ENCODE measurements at places on chromosomes 5 and 9. TPM values are rescaled to one million over a fixed set of nuclear protein-coding genes. Genes with fewer than 3 reads are reported as not detected.
A peak's percentile ranks its signal among the peaks of the same experiment; 100 is the strongest.

TLX3 gene
- total RNA-seq, result not detected

DNA sequence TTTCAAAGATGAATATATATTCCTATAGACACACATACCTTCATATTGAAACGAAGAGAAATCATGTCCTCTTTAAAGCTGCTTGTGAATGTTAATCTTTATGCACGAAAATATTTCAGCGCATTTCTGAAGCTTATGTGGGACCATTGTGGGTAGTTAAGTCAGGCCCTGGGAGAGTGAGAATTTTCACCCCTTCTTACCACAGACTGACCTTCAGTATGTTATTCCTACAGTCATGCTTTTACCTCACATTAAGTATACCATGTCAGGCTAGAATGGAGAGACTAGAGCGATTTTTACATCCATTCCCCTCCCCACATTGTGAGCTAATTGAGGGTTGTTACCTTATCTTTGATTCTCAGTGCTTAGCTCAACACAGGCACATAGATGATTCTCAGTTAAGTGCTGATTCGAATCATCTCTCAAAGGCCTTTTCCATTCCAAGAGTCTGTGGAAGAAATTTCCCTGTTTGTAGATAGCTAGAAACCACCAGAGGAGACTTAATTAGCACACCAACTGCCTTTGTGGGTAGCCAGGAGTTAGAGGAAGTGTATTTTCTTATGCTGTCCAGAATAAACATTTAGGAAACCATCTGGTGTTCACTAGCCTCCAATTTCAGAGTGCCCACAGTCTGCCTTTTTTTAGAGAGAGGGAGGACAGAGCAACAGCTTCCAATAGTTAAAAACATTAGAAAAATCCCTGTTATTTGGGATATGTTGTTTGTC lies 110.5 kb downstream of the MEGF10 start:
- DNase-seq, result no peak

DNA sequence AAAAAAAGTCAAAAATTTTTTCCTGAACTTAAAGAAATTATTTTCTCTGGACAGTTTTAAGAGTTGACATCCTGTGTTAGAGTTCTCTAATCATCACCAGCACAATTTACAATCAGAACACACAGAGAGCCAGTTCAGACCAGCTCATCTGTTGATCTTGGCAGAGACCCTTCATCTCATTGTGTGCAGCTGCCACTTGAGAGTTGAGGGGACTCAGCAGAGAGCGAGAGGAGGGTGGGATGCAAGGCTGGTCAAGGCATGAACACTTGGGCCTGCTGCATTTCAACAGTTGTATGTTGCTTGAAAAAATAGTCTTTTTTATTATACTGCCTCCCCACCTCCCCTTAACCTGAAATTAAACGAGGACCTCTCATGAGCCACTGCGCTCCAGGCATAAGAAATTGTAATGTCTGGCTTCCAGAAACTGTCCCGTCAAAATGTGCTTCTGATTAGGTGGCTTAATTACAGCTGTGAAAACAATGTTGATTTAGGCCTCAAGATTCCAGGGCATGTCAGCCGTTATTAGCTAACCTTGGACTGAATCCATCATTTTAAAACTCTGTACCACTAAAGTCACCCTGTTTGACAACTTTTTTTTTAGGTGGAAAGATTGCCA lies 383.6 kb downstream of the CCDC171 start:
- no peak for DNase-seq

DNA sequence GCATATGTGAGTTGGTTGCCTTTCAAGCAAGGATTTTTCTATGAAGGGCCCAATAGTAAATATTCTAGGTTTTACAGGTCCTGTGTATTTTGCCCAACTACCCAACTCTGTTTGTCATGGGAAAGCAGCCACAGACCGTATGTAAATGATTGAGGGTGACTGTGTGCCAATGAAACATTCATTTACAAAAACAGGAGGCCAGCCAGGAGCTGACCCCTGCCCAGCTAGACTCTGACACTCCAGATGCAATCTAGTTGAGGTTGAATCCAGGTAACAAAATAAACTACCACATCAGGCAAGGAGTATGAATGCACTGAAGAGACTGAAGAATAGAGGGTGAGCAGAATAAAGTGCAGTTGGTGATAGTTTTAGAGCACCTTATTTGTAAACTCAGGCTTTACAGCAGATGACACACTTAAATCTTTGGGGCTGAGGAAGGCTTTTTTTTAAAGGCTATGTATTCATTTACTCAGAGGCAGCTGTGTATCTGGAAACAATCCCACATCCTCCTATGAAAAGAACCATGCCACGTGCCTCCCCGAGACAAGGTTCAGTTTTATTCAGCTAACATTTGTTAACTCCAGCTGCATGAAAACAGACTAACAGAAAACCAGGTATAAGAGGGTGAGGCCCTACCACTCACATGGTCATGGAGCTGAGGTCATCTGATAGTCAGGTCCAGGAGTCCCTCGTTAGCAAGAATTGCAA lies 60.7 kb downstream of the SLC1A1 start:
- DNase-seq, result no peak

GRCh38 chr5:124643336-124643735 lies 103.1 kb downstream of the ZNF608 start:
- DNase-seq, result no peak

GRCh38 chr9:121369595-121370265 lies at the start of gene STOM:
Gene STOM, minus strand, starts transcription at chr9:121370250. Its CDS starts 63 bp downstream, at chr9:121370187.
- DNase-seq, result peak; percentile 62

DNA sequence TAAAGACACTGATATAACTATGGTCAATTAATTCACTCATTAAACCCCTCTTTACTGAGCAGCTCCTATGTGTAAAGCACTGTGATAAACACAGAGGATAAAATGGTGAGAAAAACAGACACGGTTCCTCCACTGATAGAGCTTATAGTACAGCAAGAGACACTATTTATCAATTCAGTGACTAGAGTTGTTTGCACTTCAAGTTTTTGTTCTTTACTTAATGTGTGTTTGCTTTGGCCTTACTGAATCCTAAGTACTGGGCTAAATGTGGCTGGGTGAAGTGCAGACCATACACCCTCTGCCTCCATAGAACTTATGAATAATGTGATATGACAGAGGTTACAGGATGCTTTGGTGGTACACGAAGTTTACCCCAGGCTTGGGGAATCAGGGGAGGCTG lies 80.1 kb upstream of the ITGA1 start:
- DNase-seq, result no peak

GRCh38 chr9:136726631-136727191 lies 14.3 kb downstream of the DIPK1B start:
- no peak for DNase-seq

DNA sequence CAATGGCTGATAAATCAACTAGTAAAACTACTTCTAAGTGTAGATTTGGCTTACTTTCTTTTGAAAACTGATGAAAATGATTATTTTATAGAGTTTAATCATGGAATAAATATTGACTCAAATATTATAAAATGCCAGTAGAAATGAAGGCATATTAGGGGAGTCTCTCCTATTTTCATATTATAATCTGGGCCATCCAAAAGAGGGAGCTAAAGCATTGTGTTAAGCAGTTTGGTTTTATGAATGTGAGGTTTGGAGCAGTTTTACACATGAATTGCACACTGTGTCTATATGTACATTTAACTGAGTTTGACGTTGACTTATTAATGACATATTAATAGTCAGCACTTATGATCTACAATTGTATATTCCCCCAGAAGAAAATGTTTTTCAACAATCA lies 17.4 kb downstream of the CDH9 start:
- no peak for DNase-seq

PCDHAC2 gene
- total RNA-seq, result 4.4 TPM

GRCh38 chr9:1995084-1995483 lies 20.1 kb upstream of the SMARCA2 start:
- no peak for DNase-seq

DNA sequence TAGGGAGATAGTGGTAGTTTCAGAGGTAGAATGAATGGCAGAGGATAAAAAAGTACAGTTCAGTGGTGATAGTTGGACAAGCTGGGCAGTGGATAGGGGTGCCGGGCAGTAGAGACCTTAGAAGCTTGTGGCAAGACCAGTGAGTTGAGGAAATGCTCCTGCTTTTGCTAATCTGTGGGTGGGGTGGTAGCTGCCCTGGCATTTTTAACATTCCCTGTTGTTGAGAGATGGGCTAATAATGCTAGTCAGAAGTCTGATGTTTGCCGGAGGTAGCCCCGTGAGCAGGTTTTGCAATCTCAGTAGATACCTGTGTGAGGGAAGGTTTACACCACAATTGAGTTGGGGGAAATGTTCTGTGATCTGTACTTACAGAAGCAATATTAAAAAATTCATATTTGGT lies 91.1 kb downstream of the TRIO start:
- DNase-seq, result no peak

FBXW2 gene
- total RNA-seq, result 61.8 TPM

GRCh38 chr5:112385566-112385965 lies 33.5 kb downstream of the EPB41L4A start:
- DNase-seq, result no peak

GRCh38 chr5:32405507-32405906 lies 39.0 kb downstream of the ZFR start:
- DNase-seq, result no peak

GRCh38 chr9:114053246-114054005 lies 24.7 kb downstream of the AMBP start:
- no peak for DNase-seq

GRCh38 chr9:2356041-2356790 lies 265.4 kb upstream of the VLDLR start:
- DNase-seq, result no peak

- DNase-seq, result no peak
These were observed 250.9 kb downstream of the SEMA5A start for GRCh38 chr5:9294793-9295465.

- DNase-seq, result no peak
These were observed 22.5 kb upstream of the GRAMD2B start for GRCh38 chr5:126400621-126401251.

DNA sequence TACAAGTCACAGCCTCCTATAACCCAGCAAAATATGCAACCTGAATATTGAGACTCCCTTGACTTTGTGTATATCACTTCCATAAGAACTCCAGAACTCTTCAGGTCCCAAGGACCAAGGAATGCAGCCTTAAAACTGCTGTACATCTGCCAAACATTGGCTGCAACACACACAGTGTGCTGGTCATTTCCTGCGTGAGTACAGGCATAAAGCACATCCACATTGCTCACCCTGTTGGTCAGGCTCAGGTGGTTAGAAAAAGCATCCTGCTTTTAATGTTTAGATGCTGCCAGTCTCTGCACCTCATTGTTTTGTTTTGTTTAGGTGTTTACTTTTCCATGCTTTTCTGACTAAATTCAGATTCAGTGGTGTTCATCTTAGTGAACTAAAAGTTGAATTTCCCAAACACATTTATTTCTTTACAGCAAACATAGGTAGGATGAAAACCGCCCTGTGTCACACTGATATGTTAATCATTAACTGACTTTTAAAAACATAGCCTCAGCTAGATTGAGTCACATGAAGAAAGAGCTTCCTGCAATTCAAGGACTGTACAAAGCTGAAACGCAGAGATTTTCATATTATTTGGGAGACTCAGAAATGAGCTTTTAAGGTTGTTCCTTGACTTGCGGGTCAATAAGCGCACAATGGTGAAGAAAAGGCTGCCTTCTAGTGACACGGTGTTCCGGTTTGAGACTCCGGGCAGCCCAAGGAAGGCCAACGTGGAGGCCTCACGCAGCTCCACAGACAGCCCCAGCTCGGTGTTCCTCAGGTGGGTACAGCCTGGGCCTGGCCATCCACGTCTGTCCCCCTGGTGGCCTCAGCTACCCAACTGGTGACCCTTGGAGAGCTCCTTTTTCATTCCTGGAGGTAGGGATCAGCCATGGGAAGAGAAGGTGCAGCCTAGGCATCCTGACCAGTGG lies 52.2 kb upstream of the GRAMD2B start:
- DNase-seq, result no peak

CTXN3 gene
- not detected for total RNA-seq

GRCh38 chr9:137083394-137084004 lies 3.3 kb upstream of the MAN1B1 start:
- DNase-seq, result peak; percentile 60

SV2C gene
- 0.06 TPM for total RNA-seq

DNA sequence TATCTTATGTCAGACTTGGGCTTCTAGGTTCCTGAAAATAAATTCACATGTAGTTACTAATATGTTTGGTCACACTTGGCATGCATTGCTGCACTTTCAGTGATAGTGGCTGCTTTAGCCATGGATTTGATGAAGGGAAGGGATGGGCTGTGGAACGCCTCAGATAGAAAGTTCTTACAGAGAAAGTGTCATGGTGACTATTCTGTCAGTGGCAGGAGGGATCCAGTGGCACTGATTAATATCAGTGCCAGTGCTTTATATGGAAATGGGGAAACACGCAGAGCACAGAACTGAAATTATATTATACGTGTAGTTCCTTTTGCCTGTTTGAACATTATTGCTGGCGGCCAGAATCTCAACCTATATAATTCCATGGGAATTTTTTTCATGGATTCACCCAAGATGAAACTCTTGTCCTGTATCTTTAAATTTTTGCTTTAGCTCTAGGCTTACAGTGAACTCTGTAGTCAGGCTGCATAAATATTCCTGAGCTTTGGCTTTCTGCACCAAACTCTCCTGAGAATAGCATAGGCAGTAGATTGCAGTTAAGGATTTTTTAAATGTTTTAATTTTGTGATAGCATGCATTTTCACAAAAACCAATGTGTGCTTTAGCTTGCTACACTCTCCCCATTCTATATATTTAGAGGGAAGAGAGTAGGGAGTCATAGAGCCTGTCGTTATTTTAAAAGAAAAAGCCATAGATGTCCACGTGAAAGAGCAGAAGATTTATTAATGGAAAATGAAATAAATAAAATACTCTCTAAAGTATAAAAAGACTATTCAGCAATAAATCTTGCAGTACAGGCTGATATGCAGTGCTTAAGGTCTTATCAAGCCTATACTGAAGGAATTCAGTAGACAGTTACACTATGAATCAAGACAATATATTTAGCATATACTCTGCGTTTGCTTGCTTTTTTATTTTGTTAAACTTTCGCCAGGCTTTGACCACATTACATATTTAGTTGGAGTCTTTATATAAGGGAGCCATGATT lies 98.7 kb downstream of the EDIL3 start:
- DNase-seq, result no peak

All from omental fat pad (tissue), 4 donors.